ENCODE measurements at places on chromosomes 4 and X. TPM values are rescaled to one million over a fixed set of nuclear protein-coding genes. Genes with fewer than 3 reads are reported as not detected.

DNA sequence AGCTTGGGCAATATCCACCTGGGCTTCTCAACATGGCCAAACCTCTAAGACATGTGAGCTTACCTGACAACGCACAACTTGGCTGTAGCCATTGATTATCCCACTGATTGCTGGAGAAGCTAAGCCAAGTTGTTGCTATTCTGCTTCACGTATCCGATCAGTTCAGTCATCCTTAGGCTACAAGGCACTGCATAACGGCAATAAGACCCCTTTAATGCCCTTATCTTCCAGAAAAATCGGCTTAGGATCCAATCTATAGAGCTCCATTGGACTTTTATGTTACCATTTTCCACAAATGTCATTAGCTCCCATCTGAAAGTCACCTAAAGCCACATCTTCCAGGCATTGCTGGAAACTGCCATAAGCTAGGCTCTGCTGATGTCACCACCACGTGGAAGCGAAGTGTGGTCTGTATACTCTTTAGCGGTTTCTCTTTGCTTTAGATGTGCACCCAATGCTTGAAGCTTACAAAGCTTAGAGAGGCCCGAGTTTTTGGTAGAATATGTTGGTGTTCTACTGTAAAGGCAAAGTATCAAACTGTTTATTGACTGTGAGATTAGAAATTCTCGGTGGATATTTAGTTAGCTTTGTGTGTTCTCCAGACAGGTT, 163.1 kb downstream of the CPE start:
- no peak for DNase-seq

DNA sequence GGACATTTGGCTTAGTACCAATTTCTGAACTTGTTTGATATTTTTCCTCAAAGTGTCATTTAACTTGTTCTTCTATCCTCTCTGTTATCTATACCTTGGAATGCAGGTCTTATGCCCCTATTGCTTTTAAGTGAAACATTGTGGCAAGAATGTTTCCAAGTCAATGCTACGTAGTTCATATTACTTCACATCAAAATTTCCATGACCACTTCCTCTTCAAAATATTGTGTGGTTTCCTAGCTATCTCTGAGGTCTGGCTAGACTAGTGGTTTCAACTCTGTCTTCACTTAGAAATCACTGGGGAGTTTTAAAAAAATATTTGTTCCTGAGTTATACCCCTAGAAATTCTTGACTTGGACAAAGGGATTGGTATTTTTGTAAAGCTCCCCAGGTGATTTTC, 20.2 kb upstream of the RASGEF1B start:
- no peak for DNase-seq

DNA sequence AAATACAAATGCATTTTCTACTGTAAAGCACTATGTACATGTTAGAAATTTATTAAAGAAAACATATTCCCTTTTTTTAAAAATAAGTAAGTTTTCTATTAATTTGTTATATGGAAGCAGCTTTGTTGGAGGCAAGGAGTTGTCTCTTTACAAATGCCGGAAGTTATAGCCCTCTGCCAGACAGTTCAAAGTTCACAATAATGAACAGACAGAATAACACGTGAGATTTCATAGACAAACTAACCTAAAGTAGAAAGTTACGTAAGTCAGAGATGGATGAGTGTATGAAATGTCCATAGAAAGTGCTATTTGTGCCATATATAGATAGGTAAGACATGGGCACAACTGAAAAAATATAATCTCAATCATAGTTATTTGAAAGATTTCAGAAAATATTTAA, 43.9 kb upstream of the NEIL3 start:
- no peak for DNase-seq

GRCh38 chrX:45240301-45240700, 39.6 kb upstream of the DIPK2B start:
- DNase-seq: no peak

- peak; percentile 8 for DNase-seq
These were observed 46.6 kb upstream of the EGFL6 start for GRCh38 chrX:13522811-13523210.

DNA sequence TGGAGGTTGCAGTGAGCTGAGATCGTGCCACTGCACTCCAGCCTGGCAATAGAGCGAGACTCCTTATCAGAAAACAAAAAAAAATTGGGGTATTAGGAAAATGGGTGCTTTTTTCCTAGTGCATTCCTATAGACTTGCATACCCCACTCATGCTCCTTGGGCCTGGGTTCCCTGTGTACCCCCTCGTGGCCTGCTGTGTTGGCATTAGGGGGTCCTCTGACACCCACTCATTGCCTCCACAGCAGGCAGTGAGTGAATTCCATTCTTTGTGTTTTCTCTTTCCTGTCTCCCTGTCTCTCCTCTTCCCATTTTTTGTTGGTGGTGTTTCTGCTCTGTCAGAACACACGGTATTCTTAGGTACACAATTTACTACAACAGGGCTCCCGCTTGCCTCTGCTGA, 42.8 kb downstream of the TNIP2 start:
- no peak for DNase-seq

DNA sequence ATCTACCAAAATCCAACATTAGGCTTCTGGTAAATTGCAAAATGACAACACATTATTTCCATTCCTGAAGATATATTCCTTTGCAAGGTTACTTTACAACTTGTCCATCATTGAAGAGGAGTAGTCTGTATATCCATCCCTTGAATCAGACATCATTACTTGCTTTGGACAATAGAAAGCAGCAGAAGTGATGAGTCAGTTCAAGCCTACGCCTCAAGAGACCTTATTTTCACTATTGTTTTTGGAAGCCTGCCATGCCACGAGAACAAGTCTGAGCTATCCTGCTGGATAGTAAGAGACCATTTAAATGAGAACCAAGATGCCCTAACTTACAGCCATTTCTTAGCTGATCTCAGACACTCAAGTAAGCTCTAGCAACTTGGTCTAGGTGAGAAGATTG, 246.0 kb upstream of the HHIP start:
- peak; percentile 97 for DNase-seq

- DNase-seq: no peak
These were observed 69.0 kb downstream of the MAP9 start for GRCh38 chr4:155307731-155308277.

DNA sequence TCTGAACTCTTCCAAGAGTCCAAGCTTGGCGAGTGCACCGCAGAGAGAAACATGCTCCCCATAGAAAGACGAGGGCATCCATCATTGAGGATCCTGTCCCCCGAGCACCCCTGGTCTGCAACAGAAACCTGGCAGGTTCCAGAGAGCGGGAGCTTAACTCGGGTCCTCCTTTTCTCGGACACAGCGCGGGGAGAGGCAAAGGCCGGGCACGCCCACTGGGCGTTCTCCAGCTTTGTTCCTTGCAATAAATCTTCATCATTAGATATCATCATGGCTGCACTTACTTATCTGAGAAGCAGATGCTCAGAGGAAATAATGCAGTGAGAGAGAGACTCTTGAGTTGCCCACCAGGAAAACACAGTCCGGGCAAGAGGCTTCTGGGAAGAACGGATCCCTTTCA, 90.1 kb upstream of the PSAPL1 start:
- DNase-seq: no peak

DNA sequence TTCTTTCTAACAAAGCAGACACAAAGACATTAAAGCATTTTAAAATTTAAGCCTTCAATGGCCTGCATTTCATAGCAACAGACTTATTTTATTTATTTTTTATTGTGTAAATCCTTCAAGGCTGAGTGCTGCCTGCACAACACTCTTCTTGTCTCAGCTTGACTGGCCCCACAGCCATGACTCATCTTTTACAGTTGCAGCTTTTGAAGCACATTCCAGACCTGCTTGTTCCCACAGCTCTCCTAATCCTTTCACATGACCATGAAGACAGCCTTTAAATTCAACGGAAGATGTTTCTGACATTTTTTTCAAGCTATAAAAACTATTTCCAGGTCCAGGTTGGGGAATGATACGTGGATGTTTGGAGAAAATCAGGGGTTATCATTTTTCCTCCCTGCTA, 276.9 kb upstream of the TACR3 start:
- peak; percentile 90 for DNase-seq

DNA sequence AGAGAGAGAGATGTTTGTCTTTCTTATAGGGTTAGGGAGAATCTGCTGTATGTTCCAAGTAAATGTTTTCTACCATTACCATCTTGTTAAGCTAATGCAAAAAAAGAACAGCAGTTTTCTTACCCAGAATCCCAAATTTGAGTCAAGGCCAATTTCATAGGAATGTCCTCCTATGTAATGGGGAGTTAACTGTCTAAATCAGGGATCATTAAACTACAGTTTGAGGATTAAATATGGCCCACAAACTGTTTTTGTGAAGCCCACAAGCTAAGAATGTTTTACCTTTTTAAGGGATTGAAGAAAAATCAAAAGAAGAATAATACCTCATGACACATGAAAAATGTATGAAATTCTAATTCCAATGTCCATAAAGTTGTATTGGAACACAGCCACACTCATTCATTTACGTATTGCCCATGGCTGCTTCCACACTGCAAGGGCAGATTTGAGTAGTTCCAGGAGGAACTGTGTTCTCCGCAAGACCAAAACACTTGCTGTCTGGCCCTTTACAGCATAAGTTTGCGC, 113.2 kb upstream of the SPRY1 start:
- no peak for DNase-seq

DNA sequence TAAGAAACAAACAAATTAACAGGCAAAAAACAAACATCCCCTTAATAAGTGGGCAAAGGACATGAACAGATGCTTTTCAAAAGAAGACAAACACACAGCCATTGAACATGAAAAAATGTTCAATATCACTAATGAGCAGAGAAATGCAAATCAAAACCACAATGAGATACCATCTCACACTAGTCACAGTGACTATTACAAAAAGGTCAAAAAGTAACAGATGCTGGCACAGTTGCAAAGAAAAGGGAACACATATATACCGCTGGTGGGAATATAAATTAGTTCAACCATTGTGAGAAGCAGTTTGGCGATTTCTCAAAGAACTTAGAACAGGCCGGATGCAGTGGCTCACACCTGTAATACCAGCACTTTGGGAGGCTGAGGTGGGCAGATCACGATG, 146.1 kb upstream of the NEIL3 start:
- peak; percentile 75 for DNase-seq

DNA sequence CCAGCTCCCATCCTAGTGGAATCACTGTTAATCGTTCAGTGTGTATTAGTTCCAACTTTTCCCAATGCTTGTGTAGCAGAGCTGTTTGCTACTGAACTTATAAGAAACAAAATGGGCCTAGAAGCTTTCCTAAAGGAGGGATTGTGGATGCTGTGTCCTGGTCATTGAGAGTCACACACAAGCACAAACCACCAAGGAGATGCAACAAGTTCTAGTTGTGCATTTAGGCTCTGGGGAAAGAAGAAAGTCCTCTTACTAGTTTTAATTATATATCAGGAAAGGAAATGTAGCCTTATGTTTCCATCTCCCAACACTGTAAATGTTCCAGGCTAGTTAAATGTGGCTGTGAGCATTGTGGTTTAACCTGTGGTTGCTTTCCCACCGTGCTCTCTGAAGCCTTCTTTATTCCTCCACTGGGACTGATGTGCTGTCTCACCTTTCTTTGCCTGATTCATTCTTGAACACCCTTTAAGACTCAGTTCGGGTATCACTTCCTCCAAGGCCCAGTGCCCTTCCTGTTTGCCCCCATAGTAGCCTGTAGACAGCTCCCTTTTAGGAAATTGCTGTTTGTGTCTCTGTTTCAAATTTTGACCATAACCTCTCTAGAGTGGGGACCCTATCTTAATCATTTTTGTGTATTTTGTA, 34.3 kb downstream of the ATP10D start:
- no peak for DNase-seq

GRCh38 chrX:150692296-150692695, 900 bp upstream of the MTMR1 start:
- DNase-seq: no peak

DNA sequence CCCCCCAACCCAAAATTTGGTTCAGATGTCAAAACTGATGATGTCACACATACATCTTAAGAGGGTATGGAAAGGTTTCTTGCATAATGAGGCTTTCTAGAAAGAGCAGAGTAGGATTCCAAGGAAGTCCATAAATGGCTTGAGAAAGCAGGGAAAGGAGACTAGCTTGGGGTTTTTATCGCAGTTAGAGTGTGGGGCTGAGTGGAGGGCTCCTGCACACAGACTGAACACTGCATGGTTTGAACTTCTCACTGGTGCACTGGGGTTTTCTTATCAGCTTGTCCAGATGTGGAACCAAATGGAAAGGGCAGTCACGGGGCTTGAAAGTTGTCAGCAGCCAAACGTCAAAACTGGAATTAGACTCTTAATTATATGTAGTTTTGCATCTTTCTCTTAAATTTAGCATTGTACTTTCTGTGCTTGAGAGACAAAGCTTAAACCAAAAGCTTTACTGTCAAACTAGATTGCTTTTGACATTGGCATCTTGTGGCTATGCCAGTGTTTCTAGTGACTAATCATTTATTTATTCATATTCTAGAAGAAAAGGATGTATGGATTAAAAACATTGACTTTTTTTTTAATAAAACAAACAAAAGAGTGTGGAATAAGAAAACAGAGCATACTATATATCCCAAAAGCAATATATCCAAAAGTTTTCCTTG, 78.3 kb upstream of the STIM2 start:
- no peak for DNase-seq

- peak; percentile 81 for DNase-seq
These were observed at the start of gene GASK1B for GRCh38 chr4:158172261-158173258. Gene GASK1B (minus strand): TSS chr4:158173025. CDS start chr4:158171375, 1,650 bp downstream.

DNA sequence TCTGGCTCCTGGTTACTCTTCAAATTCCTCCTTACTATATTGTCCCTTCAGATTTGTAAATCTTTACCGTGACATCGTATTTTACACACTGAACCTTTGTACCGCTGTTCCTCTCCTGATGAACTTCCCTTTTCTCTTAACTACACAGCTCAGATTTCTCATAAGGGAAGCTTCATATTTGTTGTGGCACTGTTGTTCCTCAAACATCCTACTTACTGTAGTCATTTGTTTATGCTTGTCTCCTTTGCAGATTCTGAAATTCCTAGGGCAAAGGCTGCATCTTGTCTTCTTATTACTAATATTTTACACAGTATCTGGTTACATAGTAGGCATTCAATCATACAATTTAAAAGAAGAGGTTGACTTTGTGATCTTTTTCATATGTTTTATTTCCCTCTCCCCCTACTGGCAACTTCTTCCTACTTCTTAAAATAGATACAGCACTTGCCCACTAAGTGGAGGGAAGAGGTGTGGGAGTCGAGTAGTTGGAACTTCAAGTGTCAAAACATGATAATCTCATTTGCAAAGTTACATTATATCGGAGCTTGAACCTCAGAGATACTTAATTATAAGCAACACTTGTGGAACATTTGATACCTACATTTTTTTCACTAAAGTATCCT, 50.0 kb downstream of the TET2 start:
- peak; percentile 34 for DNase-seq

- DNase-seq: peak; percentile 70
These were observed 27.7 kb downstream of the CD38 start for GRCh38 chr4:15805583-15806517.

FAM47E gene
- 0.12 TPM for polyA plus RNA-seq

SRPK3 gene
- 0.15 TPM for polyA plus RNA-seq

TRIML2 gene
- polyA plus RNA-seq: 0.05 TPM

GYG2 gene
- polyA plus RNA-seq: 8.9 TPM

ADGRG2 gene
- 0.05 TPM for polyA plus RNA-seq

SHROOM2 gene
- polyA plus RNA-seq: 0.97 TPM

LEF1 gene
- polyA plus RNA-seq: 2.6 TPM

USP26 gene
- not detected for polyA plus RNA-seq

CC2D2A gene
- polyA plus RNA-seq: 36.0 TPM

FREM3 gene
- not detected for polyA plus RNA-seq

ADH7 gene
- not detected for polyA plus RNA-seq

GPR173 gene
- 4.0 TPM for polyA plus RNA-seq

UPF3B gene
- polyA plus RNA-seq: 8.1 TPM

Data from fibroblast of lung (primary cell).